Transverse colon (tissue), 4 donors: ENCODE measurements at places on chromosomes 13 and 19. TPM values are rescaled to one million over a fixed set of nuclear protein-coding genes. Genes with fewer than 3 reads are reported as not detected.

The ERICH4 gene
- not detected for total RNA-seq

The RGS9BP gene
- total RNA-seq = 0.60 TPM

The FGF9 gene
- 1.8 TPM for total RNA-seq

The ZNF470 gene
- 5.6 TPM for total RNA-seq

The ZNF492 gene
- 0.20 TPM for total RNA-seq

The LNX2 gene
- 23.5 TPM for total RNA-seq

The NLRP12 gene
- total RNA-seq = not detected

The KIR2DL4 gene
- total RNA-seq = not detected

The C19orf81 gene
- total RNA-seq = not detected

The LRRC4B gene
- total RNA-seq = 0.37 TPM

The OR10H5 gene
- not detected for total RNA-seq

The ZNF845 gene
- 1.6 TPM for total RNA-seq

The LILRA6 gene
- total RNA-seq = 0.79 TPM

The ATP8B3 gene
- not detected for total RNA-seq

The LENG9 gene
- 1.1 TPM for total RNA-seq

The PRTN3 gene
- total RNA-seq = not detected

The ZNF417 gene
- 10.1 TPM for total RNA-seq

The OVOL3 gene
- total RNA-seq = not detected

The OR4F17 gene
- total RNA-seq = not detected

The S1PR4 gene
- 6.0 TPM for total RNA-seq

The RDH8 gene
- not detected for total RNA-seq

The ZNF563 gene
- 1.2 TPM for total RNA-seq

The HSPH1 gene
- total RNA-seq = 23.1 TPM

The NUP62 gene
- 33.3 TPM for total RNA-seq

The SLITRK6 gene
- not detected for total RNA-seq

The RASL11A gene
- 31.0 TPM for total RNA-seq

The SMIM17 gene
- not detected for total RNA-seq

The SPIB gene
- total RNA-seq = 51.3 TPM

The MCF2L gene
- total RNA-seq = 101 TPM

The RUVBL2 gene
- total RNA-seq = 59.8 TPM

The KLK7 gene
- total RNA-seq = not detected

The BIVM gene
- total RNA-seq = 31.4 TPM

The ISYNA1 gene
- total RNA-seq = 12.7 TPM

The IGFL3 gene
- total RNA-seq = not detected

The PLD3 gene
- total RNA-seq = 210 TPM

The ZNF100 gene
- 9.8 TPM for total RNA-seq

The SYDE1 gene
- total RNA-seq = 13.7 TPM

The MBD3L2 gene
- total RNA-seq = not detected

The KLK3 gene
- total RNA-seq = 3.8 TPM

The ZNF571 gene
- not detected for total RNA-seq

The SIGLEC5 gene
- not detected for total RNA-seq

The GRIN3B gene
- not detected for total RNA-seq

The WDR88 gene
- not detected for total RNA-seq

The SERP2 gene
- not detected for total RNA-seq

The KLK4 gene
- not detected for total RNA-seq

The PGLYRP1 gene
- not detected for total RNA-seq
